Neural crest cell (in vitro differentiated cells): ENCODE measurements at places on chromosomes 6 and 20. TPM values are rescaled to one million over a fixed set of nuclear protein-coding genes. Genes with fewer than 3 reads are reported as not detected.

DNA sequence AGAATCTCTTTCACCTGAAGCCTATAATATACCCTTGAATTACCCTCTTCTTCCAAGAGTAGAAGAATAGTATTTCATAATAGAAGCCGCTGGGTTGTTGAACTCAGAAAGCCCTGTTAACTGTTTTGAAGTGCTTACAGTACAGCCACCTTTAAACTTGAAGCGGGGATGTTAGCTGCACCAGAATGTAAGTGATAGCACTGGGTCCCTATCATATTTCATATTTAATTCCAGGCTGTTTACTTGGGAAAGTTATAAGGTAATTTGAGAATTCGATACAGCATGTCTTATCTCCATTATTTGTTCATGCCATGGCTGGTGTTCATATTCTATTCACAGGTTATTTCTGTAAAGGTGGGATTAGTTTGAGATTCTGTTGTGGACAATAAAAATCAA lies 63.5 kb upstream of the VSTM2L start:
- no peaks in the 10 kb centered on the region for H3K27me3 ChIP-seq
- no peak overlapping the region for H3K27ac ChIP-seq
- no peak overlapping the region for H3K4me3 ChIP-seq
- H3K4me1 ChIP-seq, result peaks cover 45% of the 10 kb centered on the region
- DNase-seq, result no peak
- peaks cover 9% of the 10 kb centered on the region for H3K36me3 ChIP-seq

The HLA-DRA gene
- total RNA-seq, result 0.28 TPM in 1 of 2 replicates, not detected in the other

DNA sequence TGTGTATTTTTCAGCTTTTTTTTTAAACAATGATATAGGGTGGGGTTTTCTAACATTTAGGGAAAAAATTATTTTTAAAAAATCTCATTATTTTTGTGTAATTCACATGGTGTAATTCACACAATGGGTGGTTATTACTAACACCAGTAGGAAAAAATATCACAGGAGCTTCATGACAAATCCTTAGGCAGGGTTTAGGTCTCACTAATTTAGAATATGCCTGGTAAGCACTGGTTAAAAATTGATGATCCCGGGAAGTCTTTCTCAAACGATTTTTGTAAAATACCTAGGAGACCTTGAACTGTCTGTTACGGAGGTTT lies 29.5 kb upstream of the ZNF217 start:
- H3K4me1 ChIP-seq, result peaks cover 33% of the 10 kb centered on the region
- peak overlapping the region; percentile 89 for H3K4me3 ChIP-seq
- H3K36me3 ChIP-seq, result no peaks in the 10 kb centered on the region

GRCh38 chr6:108738684-108739416 lies 109.4 kb upstream of the ARMC2 start:
- no peak overlapping the region for H3K4me3 ChIP-seq
- H3K27ac ChIP-seq, result no peak overlapping the region
- no peak for DNase-seq
- H3K36me3 ChIP-seq, result no peaks in the 10 kb centered on the region

The SMIM8 gene
- total RNA-seq, result 13.5 and 17.4 TPM in 2 replicates

DNA sequence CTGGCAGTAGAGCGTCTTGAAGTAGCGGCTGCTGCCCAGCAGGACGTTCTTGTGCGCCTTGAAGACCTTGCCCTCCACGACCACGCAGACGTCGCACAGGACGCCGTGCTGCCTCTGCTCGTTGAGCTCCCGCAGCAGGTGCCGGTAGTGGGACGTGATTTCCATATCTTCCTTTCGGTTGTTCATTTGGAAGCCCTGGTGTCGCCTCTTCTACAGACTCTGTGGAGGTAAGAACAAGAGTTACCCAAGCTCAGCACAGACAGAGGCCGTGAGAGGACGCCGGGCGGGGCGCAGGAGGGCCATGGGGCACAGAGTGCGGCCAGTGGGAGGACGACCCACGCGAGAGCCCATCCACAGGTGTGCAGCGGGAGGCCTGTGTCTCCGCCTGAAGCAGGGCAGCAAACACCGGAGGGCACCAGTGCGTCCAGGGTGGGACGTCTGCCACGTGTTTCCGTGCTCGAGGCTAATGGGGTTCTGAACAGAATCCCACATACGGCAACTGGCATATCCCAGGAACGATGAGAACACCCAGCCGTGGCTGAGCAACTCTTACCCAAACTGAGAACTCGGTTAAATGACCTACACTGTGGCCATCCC lies 40.4 kb downstream of the ZBTB46 start:
- no peaks in the 10 kb centered on the region for H3K27me3 ChIP-seq
- no peak overlapping the region for H3K4me3 ChIP-seq
- H3K27ac ChIP-seq, result no peak overlapping the region
- H3K36me3 ChIP-seq, result no peaks in the 10 kb centered on the region
- no peak for DNase-seq
